ENCODE measurements at places on chromosomes 4 and X. TPM values are rescaled to one million over a fixed set of nuclear protein-coding genes. Genes with fewer than 3 reads are reported as not detected.

- DNase-seq: no peak
Measured at GRCh38 chr4:1558205-1558604, 125.9 kb downstream of the FAM53A start.

GRCh38 chrX:97498093-97498492 lies 614.4 kb downstream of the RPA4 start:
- no peak for DNase-seq

DNA sequence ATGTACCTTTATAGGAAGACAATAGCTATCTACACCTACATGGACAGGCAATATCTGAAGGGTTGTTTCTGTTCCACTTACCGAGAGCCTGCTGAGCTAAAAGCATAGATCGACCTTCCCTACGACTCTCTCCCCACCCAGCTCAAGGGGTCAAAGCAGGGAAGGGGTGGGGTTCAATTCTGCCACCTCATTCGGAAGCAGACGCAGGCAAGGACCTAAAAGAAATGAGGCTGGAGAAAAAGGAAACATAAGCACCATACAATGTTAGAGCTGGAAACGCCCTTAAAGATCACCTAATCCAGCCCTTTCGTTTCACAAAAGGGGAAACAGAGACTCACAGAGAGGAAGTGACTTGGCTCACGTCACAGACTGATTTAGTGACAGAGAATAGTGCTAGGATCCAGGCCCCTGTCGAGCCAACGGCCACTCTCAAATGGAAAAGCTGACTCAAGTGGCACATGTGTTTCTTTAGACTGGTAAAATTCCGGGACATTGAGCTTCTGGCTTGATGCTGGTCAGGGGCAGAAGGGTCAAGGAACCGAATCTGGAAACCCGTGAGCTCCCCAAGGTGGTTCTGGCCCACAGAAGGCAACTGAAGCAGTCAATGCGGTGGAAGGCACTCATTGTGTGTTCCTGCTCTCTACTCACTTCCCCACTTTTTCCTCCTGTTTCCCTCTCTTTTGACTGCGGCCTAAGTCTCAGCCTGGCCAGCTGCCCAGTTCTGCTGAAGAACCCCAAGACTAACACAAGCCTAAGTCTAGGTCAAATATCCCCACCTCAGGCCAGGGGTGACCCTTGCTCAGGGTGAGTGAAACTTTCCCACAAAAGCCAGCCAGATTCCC lies 7.5 kb downstream of the SEPTIN6 start:
- peak; percentile 65 for DNase-seq

DNA sequence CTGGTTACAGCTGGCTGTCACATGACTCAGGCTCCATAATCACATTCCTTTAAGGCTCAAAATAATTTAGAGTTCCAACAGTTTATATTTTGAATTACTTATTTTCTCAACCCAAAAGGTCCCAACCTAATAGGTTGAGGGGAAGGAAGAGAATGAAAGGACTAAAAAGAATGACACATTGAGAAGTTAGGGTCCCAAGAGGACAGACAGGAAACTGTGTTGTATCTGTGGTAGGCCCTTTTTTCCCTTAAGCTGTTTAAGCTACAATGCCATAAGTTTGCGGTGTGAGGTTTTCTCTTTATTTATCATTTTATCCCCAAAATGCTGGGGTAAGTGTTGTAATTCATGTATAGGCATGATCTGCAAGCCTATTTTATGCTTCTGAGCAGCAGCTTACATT lies 290.2 kb downstream of the ZNF674 start:
- no peak for DNase-seq

GRCh38 chr4:64670647-64671046 lies 261.4 kb upstream of the TECRL start:
- no peak for DNase-seq

- DNase-seq: no peak
Measured at GRCh38 chrX:41148553-41148952, 63.3 kb downstream of the USP9X start.

GRCh38 chr4:120055162-120055561 lies 11.5 kb downstream of the MAD2L1 start:
- no peak for DNase-seq

- DNase-seq: no peak
Measured at GRCh38 chr4:7341491-7342222, 93.1 kb downstream of the PSAPL1 start.

DNA sequence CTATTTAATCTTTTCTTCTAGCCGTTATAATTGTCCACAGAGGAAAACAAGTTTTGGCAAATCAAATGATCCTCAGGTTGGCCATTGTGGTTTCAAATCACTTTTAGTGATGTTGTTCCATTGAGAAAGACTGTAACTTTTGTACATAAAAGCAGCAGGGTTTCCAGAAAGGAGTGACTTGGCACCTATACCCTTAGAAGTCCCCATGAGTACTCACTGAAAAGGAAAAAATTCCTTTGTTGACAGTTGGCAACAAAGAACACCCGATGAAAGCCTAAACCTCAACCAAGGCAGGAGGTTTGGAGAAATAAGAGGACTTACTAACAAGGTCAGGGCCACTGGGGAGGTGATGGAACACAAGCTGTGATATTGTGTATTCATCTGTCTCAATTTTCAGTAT lies 474.4 kb downstream of the RAPGEF2 start:
- DNase-seq: no peak

DNA sequence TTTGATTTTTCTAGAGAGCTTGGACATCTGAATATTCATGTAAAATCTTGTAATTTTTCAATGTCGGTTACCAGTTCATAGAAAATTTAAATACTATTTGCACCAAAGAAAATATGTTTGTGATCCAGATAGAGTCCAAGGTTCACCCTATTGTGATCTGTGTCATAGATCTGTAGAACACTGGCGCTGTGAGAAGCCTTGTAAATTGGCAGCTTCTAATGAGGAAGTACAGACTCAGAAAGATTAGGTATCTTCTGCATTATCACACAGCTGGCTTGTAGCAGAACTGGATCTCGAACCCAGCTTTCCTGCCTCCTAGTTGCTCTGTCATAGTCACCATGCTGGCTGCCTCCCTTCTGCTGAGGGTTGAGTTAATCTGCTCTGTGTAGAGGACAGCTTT lies 106.5 kb upstream of the PAK3 start:
- no peak for DNase-seq

GRCh38 chr4:144831971-144832370 lies 186.0 kb downstream of the HHIP start:
- DNase-seq: no peak

- no peak for DNase-seq
Measured at GRCh38 chr4:151786158-151786495, 25.3 kb upstream of the GATB start.

DNA sequence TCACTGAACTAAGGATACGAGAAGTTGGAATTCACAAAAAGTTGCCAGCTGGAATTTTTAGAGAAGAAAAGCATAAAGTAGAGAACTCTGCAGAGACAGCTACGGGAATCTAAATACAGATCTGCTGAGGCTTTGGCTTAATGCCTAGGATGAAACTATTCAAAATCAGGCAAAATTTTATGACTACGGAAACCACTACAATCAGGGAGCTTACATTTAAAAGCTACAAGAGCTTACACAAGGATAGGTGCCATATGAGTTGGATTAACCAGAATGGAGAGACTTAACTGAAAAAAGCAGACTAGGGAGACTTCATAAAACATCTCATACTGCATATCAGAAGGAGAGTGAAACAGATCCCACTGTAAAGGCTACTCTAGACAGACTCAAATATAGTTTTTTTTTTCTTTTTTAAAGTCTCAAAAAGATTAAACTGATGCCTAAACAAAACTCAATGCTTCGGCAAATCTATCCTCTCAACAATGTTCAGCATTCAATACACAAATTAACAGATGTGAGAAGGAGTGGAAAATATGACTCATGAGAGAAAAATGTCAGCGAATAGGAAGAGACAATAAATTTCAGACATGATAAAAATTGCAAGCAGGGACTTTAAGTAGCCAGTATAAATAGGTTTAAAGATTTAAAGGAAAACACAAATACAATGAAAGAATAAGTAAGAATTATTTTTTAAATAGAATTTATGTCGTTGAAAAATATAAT lies 586.1 kb downstream of the FSTL5 start:
- no peak for DNase-seq

GRCh38 chr4:184942444-184943425 lies 75.6 kb upstream of the HELT start:
- no peak for DNase-seq

DNA sequence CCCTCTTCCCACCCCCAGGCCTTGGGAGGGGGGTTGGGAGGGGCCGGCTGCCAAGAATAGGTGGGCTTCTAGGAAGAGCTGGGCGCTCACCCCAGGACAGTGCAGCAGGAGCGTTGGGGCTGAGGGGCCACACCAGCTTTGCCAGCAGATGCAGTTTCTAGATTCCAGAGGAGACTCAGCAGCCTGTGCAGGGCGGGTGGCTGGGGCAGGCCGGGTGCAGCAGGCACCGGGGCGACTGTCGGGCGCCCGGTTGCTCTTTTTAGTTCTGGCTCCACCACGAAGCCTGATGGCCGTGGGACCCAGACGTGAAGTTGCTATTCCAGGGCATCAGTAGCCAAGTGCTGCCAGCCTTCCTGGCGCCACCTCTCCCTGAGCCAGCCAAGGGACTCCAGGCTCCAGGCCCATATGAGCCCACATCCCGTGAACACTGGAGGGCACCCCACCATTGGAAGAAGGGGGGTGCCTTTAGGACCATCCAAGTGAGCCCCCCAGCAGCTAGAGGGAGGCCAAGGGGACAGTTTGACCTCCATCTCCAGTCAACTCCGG lies 5.8 kb downstream of the SSR4 start:
- DNase-seq: no peak

DNA sequence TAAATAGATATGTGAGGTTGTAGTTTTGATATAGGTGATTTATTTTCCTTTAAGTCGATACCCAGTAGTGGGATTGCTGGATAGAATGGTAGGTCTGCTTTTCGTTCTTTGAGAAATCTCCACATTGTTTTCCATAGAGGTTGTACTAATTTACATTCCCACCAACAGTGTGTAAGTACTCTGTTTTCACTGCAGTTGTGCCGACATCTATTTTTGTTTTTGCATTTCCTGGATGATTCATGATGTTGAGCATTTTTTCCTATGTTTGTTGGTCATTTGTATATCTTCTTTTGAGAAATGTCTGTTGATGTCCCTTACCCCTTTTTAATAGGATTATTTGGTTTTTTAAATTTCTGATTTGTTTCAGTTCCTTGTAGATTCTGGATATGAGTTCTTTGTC lies 120.7 kb downstream of the NAA11 start:
- DNase-seq: no peak

IBSP gene
- not detected for total RNA-seq

PLAC1 gene
- total RNA-seq: not detected

CENPE gene
- total RNA-seq: 0.76 TPM

F8A2 gene
- not detected for total RNA-seq

MORC4 gene
- total RNA-seq: 17.1 TPM

SLC16A2 gene
- total RNA-seq: 18.2 TPM

CPLX1 gene
- total RNA-seq: 11.6 TPM

MXRA5 gene
- 2.5 TPM for total RNA-seq

XG gene
- 4.0 TPM for total RNA-seq
